ENCODE measurements at places on chromosomes 4 and X. TPM values are rescaled to one million over a fixed set of nuclear protein-coding genes. Genes with fewer than 3 reads are reported as not detected.

Gene FGG
- not detected for total RNA-seq

Gene CFAP299
- 1.7 TPM for total RNA-seq

Gene TMPRSS11F
- not detected for total RNA-seq

Gene CXCL10
- not detected for total RNA-seq

Gene XG
- total RNA-seq = 4.9 TPM

Gene GDPD2
- not detected for total RNA-seq

Gene MAGT1
- total RNA-seq = 144 TPM

Gene PAGE1
- not detected for total RNA-seq

Gene CTAG2
- total RNA-seq = not detected

Gene VMA21
- total RNA-seq = 50.9 TPM

Gene TRIM75
- not detected for total RNA-seq

Gene SLC26A1
- not detected for total RNA-seq

Gene TACC3
- total RNA-seq = 12.9 TPM
